Foreskin keratinocyte (primary cell): ENCODE measurements at places on chromosomes 3 and 15. TPM values are rescaled to one million over a fixed set of nuclear protein-coding genes. Genes with fewer than 3 reads are reported as not detected.
A peak's percentile ranks its signal among the peaks of the same experiment; 100 is the strongest.

DNA sequence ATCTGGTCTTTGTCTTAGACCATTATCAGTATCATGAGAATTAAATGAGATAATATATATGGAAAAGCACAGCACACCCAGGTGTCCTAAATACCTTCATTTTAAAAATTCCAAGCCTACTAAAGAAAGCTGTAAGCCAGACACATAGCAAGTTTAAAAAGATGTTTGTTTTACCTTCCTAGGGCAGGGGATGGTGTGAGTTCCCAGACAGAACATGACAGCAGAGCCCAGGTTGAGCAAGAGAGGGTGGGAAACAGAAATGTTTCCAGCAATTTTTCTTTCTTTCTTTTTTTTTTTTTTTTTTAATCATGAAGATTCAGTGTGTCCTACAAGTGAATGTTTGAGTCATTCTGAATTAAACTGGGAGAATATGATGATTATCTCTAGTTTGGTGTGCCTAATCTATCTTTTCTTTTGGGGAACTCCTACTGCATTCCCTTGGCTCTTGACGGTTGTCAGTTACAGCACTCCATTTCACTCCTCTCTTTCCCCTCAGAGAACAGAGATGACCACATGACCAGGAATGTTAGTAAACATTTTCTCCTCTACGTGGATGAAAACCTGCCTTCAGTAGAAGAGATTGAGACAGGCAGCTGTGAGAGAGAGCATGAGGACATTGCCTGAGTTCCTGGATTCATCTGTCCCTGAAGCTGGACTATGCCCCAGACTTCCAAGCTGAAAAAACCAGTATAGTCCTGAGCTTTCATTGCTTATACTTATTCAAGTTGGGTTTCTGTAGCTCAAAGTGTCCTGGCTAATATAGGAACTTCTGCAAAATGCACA, 54.5 kb upstream of the ARL14 start:
- no peak for DNase-seq

DNA sequence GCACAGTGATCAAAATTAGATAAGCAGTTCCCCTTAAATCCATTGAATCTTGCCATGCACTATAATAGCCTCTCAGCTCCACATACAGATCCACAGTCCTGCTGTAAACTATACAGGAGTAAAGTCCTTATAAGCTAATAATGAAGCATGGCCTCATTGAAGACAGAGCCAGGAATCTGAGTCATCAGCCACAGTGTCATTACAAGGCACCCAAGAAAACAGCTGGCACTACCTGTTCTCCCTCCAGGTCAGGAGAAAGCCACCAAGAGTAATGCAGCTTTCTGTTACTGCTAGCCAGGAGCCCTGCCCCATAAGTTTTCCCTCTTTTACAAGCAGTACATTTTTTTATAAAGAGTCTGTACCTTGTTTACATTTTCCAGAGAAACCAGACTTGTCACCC, 27.3 kb downstream of the WDR49 start:
- DNase-seq: no peak

DNA sequence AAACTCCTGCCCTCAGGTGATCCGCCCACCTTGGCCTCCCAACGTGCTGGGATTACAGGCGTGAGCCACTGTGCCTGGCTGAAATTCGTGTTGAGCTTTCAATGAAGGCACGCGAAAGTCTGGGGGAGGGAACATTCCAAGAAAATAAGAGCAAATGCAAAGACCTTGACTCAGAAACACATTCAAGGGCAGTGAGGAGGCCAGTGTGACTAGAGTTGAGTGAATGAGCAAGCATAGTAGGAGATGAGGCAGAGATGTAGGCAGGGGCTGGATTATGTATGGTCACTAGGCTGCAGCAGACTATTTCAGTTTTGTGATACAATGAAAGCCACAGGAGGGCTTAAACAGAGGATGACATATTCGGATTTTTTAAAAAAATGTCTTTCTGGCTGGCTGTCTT, 67.0 kb downstream of the SCN11A start:
- DNase-seq: no peak

GRCh38 chr15:75573648-75574384, 5.3 kb downstream of the PTPN9 start:
- no peak for DNase-seq

DNA sequence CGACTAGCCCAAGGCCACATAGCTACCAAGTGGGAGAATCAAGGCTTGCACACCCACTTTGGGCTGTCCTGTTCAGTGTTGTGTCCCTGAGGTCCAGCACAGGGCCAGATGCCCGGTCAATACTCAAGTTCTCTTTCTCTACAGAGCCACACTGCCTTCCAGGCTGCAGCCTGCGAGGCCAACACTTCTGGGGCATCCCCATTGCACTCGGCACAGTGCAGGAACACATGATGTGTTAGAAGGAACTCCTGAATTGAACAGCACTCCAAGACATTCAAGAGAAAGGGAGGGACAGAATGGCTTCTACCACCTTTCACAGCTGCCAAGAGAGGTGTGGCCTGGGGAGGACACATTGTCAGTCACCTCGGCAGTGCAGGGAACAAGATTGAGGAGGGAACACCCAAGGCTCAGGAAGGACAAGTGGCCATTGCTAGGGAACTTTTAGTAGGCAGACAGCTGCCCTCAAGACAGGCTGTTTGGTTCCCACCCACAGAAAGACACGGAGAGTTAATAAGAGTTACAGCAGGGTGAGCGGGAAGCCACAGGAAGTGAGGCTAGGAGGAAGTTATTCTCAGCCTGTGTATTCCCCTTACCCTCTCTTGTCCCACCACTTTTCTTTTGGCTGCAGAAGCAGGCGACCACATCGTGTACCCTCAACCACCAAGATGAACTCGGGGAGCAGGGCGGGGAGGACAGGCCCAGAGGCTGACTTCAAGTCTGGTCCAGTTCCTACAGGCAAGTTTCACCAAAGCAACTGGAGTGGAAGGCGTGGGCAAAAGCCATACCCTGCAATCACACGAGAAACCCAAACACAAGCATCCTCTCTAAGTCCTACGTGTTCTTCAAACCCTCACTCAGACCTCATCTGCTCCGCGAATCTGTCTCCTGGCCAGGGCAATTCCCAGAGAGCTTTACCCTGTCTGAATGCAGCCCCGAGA, 69.4 kb downstream of the SRGAP3 start:
- DNase-seq: no peak

GRCh38 chr15:89623165-89623564, 32.1 kb downstream of the KIF7 start:
- no peak for DNase-seq

DNA sequence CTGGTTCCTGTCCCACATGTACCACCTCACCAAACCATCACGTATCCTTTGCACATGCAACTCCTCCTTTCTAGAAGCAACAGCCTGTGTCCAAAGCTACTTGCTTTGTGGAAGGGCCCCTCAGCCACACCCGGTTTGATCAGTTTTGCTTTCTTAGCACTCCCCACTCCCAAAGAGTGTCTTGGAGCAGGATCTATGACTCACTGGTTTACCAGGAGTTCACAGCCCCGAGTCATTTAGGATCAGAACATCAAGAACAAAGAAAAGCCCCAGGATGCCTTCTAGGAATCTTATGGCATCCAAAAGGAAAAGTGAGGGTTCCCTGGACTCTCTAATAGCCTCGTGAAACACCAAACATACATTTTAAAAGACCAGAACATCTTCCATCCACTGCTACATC, 50.7 kb upstream of the IGF1R start:
- DNase-seq: no peak

- no peak for DNase-seq
These were observed 12.0 kb upstream of the COL8A1 start for GRCh38 chr3:99626417-99626788.

DNA sequence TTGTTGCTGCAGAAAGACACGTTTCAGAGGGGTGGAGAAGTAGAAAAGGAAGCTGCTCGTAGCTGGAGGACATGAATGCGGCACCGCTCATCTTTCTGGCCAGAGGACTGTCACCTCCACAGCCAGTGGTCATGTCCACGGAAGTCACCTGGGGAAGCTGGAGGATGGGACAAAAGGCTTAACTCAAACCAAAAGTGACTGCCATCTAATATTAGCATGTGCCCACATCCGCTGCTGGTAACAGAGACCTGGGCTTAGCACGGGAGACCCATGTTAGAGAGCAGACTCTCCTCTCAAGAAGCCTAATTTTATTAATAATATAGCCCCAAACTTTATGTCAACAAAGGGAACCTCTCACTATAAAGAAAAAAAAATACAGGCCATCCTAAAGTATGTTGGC, 5.9 kb downstream of the MEX3B start:
- DNase-seq: no peak

- no peak for DNase-seq
These were observed 579.8 kb upstream of the SUCLG2 start for GRCh38 chr3:68234076-68234780.

DNA sequence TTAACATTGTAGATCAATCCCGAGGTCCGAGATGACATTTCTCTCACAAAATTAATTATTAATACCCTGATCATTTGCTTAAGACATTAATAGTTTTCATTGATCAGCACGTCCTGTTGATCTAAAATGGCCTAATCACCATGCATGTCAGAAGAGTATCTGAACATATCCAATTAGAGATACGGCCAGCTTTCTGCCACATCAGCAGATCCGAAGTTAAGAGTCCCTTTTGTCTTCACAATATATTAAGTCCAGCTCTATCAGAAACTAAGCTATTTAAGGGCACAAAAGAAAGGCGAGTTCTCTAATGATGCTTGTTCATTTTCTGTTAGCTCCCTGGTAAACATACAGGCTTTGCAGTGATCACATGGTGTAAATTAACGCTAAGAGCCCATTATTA, 470.3 kb downstream of the CNTN4 start:
- DNase-seq: no peak

DNA sequence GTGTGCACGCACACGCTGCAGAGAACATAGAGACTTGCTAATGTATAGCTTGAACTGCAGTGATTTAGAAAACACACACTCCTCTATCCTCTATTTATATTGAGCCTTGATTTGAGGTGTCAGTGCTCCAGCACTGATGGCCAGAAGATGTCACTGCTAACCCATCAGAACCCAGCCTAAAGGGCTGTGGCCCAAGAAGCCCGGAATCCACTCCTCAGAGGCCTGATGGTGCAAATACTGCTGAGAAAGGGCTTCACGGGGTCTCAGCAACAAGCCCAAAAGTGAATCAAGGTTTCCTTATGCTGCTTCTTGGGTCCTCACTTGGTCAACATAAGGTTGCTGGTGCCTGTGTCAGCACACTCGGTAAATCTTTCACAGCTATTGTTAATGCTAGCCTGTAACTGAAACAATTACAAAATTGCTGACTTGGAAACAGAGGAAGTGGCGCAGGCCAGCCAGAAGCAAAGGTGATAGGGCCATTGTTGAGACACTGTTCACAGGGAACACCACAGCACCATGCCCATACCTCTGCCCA, 60.3 kb downstream of the HEG1 start:
- no peak for DNase-seq

- DNase-seq: peak; percentile 99
These were observed 27.6 kb downstream of the ZNF589 start for GRCh38 chr3:48268381-48268935.

- no peak for DNase-seq
These were observed 23.3 kb upstream of the CHMP2B start for GRCh38 chr3:87203809-87204208.

DNA sequence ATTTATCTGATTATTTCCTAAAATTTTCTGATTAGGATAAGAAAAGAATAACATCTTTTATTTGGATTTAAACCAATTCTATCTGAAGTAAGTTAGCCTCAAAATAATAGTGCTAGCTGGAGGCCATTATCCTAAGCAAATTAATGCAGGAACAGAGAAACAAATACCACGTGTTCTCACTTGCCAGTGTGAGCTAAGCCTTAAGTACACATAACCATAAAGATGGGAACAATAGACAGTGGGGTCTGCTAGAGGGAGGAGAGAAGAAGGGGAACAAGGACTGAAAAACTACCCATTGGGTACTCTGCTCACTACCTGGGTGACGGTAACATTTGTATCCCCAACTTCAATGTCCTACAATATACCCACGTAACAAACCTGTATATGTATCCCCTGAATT, 31.3 kb upstream of the LYSMD4 start:
- no peak for DNase-seq

GRCh38 chr3:59935025-59935424, 885.2 kb upstream of the CFAP20DC start:
- DNase-seq: no peak

- no peak for DNase-seq
These were observed 56.2 kb upstream of the VEPH1 start for GRCh38 chr3:157559401-157559800.

DNA sequence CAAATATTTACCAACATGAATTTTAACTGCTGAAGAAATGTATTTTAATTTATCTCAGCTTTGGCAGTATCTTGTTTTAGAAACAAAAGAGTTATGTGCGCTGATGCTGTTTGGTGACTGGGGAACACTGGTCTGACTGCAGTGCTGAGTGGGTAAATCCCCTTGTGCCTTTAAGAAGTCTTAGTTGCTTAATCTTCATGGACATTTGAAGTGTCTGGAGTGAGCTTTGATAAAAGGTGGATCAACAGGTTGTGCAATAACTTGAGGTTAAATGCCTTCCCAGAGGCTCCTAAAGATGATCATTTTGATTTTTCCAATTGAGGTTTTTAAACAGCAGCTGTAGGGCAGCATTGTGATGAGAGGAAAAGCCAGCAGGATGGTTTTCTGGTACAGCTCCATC, 68.7 kb downstream of the TP63 start:
- no peak for DNase-seq

DNA sequence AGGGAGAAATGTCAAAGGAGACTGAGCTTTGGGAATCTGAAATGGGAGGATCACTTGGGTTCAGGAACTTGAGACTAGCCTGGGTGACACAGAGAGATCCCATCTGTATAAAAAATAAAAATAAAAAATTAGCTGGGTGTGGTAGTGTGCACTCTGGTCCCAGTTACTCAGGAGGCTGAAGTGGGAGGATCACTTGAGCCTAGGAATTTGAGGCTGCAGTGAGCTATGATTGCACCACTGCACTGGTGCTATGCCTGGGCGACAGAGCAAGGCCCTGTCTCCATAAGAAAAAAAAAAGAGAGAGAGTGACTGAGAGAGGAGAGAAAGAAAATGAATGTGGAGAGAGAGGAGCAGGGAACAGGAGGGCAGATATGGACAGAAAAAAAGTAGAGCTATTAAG, 72.8 kb downstream of the SENP2 start:
- DNase-seq: no peak

DNA sequence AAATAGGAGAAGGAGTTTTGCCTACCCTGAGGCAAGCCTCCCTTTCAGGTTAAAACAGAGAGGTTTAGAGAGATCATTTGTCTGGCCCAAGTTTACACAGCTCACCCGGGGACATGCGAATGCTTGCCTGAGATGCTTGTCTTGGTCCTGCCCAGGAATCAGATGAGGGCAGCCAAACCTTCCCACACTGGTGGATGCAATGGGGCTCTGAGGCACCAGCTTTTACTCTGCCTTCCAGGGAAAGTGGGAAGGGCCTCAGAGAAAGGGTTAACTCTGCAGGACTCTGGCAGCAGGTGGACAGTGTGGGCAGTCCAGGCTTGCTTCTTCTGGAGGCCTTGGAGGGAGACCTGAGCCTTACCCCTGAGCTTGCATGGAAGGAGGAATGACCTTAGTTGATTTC, 90.0 kb downstream of the LRRK1 start:
- no peak for DNase-seq

Gene LAMB2
- total RNA-seq: 120 and 153 TPM in 2 replicates

Gene CLRN1
- total RNA-seq: not detected in 2 replicates

Gene SHC4
- 0.65 and 0.78 TPM in 2 replicates for total RNA-seq

Gene BSN
- 0.07 TPM in 2 replicates for total RNA-seq

Gene MESP2
- total RNA-seq: 0.88 and 1.3 TPM in 2 replicates

Gene BFSP2
- total RNA-seq: not detected in 2 replicates

Gene XIRP1
- not detected in 2 replicates for total RNA-seq

Gene MYRIP
- not detected in 2 replicates for total RNA-seq

Gene MAGEF1
- total RNA-seq: 18.4 and 19.1 TPM in 2 replicates
